Inflammatory macrophage (primary cell): ENCODE measurements at places on chromosomes 7 and 10.

DNA sequence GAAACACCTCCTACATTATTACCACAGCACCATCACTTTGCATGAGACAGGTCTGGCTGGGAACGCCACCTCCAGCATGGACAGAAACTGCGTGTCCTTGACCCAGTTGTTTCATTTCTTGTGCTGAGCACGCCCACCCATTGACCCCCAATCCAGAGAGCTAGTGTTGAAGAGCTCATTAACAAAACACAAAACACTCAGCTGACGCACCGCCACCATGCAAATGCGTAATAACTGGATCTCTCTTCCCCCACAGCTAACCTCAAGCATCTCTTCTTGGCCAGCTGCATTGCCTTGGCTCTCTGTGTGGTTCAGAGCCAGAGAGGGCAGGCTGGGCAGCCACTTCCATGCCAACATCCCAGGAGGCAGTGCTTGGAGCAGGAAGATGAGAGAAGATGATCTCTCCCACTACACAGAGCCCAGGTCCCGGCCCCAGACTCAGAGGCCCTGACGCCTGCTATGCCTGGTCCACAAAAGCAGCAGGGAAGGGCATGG is 173.5 kb downstream of the PLXNA4 start:
- no peak for DNase-seq

DNA sequence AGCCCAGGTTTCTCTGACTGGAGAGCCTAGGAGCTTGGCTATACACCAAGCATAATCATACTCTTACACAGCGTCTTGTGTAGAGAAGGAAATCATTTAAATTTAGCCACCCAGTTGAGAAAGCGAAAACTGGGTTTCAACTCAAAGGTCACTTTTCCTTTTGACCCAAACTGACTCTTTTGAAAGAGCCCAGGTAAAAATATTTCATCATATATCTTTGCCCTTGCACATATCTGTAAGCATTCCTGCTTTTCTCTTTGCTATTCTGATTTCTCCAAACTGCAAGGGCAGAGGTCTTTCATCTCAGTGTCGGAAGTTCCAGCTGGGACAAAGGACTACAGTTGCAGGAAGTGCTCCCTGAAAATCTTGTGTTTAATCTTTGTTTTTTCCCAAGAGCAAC is 22.0 kb upstream of the ABCB4 start:
- no peak for DNase-seq

GRCh38 chr7:45682358-45682735 is 108.2 kb downstream of the ADCY1 start:
- DNase-seq = no peak

DNA sequence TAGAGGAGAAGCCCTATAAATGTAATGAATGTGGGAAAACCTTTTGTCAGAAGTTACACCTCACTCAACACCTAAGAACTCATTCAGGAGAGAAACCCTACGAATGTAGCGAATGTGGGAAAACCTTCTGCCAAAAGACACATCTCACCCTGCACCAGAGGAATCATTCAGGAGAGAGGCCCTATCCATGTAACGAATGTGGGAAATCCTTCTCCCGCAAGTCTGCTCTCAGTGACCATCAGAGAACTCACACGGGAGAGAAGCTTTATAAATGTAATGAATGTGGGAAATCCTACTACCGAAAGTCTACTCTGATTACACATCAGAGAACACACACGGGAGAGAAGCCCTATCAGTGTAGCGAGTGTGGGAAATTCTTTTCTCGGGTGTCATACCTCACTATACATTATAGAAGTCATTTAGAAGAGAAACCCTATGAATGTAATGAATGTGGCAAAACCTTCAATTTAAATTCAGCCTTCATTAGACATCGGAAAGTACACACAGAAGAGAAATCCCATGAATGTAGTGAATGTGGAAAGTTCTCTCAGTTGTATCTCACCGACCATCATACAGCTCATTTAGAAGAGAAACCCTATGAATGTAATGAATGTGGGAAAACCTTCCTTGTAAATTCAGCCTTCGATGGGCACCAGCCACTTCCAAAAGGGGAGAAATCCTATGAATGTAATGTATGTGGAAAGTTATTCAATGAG is 18.9 kb downstream of the RBAK start:
- no peak for DNase-seq

- DNase-seq = no peak
Measured at GRCh38 chr10:72812415-72812752, 81.2 kb upstream of the OIT3 start.

- no peak for DNase-seq
Measured at GRCh38 chr10:86666538-86666937, 1.8 kb upstream of the LDB3 start.

DNA sequence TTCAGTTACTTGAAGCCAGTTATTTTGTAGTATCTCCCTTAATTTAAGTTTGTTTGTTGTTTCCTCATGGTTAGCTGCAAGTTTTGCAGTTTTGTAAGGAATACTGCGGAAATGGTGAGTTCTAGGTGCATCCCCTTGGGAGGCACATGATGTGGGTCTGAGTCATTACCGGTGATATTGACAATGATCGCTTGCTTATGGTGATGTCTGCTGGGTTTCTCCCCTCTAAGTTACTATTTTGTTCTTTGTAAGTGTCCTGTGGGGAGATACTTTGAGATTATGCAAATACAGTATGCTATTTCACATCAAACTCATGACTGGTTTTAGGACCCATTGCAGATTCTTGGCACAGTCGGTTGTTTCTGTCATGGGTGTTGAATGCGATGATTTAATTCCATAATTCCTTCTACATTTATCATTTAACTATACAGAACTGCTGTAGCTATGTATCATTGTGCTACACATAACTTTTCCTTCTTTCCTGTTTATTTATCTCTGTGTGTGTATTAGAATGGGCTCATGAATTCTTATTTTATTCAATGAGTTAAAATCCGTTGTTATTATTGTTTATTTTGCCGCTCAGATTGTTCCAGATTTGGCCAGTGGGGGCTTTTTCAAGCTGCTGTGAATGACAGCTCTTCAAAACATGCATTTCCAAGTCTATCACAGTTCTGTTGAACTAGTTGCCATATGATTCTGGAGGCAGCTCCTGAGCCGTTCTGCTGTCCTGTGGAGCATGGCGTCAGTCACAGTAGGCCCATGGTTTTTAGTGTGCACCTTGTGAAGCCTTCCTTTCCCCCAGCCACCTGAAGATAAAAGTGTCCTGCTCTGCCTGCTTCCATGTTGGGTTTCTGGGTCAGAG is 18.4 kb downstream of the TSPAN14 start:
- peak; percentile 67 for DNase-seq

DNA sequence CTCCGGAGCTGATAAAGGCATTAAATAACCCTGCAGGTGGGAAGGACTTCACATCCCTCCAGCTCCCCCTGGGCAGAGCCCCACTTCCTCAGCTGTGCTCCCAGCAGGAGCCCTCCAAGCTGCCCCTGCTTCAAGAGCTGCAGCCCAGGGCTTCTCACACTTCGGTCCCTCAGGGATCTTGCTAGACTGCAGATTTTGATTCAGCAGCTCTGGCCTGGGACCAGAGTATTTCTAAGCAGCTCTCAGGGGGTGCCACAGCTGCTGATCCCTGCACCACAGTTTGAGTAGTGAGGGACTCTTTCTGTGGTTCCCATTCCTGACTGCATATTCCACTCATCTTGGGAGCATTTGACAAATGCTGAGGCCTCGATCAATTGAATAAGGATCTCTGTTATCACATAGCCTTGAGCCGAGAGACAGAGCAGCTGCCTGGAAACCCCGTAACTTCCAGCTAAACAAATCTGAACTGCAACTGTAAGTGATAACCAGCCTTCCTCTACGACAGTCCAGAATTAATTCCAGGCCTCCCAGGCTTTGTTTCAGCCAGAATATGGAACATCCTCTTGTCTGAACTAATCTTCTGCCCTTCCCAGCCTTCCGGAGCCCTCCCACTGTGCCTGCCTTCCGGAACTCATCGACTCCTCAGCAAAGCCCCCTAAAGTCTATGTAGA is 161.4 kb downstream of the CCDC3 start:
- no peak for DNase-seq

GRCh38 chr10:130745251-130745650 is 566.3 kb downstream of the TCERG1L start:
- no peak for DNase-seq
